HCT116 (cell line): ENCODE measurements at places on chromosomes 2 and 18. TPM values are rescaled to one million over a fixed set of nuclear protein-coding genes. Genes with fewer than 3 reads are reported as not detected.

DNA sequence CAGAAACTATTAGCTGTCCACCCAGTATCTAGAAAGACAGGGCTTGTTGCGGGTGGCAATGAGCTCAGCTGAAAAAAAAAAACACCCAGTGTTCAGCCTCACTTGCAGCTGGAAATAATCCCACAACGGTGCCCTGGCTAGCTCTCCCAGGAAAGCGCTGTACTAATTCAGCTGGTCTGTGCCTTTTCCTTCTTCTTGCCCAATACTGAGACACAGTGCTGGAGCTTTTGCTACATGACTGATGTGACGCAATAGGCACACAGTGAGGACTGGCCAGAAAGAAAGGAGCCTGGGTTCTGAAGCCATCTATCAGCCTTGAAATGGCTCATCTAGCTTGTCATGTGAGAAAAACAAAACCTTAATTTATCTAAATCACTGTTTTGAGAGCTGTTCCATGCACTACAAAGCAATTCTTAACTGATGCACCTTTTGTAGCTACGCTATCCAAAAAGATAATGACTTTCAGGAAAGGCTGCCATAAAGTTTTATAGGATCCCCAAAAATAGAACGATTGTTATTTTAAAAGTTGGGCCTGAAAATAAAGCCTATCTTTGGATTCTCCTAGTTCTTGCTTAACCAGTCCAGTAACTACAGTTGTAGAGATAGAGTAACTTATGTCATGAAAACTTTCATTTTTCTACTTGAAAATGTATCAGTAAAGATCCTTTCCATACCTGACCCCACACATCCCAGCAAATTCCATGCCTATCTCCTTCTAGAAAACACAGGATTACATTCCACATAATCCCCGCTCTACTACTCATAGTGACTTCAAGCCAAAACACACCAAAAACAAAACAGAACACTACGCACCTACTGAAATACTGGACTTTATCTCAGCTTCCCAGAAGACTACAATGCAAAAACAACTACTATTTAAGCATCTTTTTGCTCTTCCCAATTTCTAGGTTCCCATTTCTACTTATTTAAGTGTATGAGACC, 15.9 kb downstream of the KIDINS220 start:
- peaks cover 3% of the 10 kb centered on the region; the same call in 1 of the 2 replicates for H3K4me1 ChIP-seq
- no peaks in the 10 kb centered on the region for H3K36me3 ChIP-seq
- no peak overlapping the region for H3K27ac ChIP-seq
- DNase-seq: no peak

DNA sequence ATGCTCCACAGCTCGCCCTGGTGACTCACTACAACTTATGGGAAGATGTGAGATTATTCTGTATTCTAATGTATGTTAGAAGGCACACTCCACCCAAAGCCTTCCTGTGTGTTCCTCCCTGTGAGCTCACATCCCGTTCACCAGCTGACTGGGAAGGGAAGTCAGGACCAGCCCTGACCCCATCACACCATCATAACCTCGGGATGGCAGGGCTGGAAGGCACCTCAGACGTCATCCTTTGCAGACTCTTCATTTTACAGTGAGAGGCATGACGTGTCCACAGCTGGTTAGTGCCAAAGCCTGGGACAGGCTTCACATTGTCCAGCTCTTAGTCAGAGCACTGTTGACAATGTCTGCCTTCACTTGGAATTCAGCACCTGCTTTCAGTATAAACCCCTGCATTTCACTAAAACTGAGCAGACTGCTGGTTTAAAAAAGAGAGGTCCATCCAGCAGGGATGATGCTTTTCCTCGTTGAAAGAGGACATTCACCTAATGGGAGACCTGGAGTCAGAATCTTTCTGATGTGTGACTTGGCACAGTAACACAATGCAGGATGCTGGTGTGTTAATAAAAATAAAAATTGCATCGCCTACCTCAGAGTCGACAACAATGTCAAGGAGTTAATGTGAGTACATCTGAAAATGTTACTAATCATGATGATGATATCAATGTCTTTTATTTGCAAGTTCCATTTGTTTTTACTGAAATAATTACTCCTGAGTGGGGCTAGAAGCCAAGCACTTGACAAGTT, 418.0 kb upstream of the TNP1 start:
- H3K27me3 ChIP-seq: peaks cover 19% of the 10 kb centered on the region; the same call in 1 of the 2 replicates
- DNase-seq: no peak
- no peaks in the 10 kb centered on the region for H3K36me3 ChIP-seq
- no peaks in the 10 kb centered on the region for H3K4me1 ChIP-seq
- no peak overlapping the region for H3K27ac ChIP-seq
- no peak overlapping the region for H3K4me3 ChIP-seq

DNA sequence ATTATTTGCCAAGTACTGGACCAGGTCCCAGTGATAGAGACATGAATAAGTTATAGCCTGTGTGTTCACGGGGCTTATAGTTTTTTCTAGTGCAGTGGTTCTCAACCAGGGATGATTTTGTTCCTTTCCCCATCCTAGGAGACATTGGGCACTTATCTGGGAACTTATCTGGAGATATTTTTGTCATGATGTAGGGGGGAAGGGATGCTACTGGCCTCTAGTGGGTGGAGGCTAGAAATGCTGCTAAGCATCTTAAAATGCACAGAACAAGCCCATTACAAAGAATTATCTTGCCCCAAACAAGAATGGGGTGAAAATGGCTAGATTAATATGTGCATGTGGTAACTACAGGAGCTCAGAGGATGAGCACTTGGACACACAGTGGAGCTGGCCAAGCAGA, 75.2 kb downstream of the KLHL29 start:
- DNase-seq: peak; percentile 13
- H3K27ac ChIP-seq: no peak overlapping the region
- H3K27me3 ChIP-seq: no peaks in the 10 kb centered on the region
- H3K36me3 ChIP-seq: no peaks in the 10 kb centered on the region
- no peak overlapping the region for H3K4me3 ChIP-seq

GRCh38 chr2:149183187-149183586, 144.7 kb downstream of the LYPD6B start:
- H3K36me3 ChIP-seq: no peaks in the 10 kb centered on the region
- no peak overlapping the region for H3K4me3 ChIP-seq
- no peaks in the 10 kb centered on the region for H3K27me3 ChIP-seq
- no peaks in the 10 kb centered on the region for H3K4me1 ChIP-seq
- no peak overlapping the region for H3K27ac ChIP-seq

GRCh38 chr2:31476511-31477180, 62.1 kb upstream of the XDH start:
- H3K27ac ChIP-seq: no peak overlapping the region
- H3K27me3 ChIP-seq: peaks cover 43% of the 10 kb centered on the region
- H3K36me3 ChIP-seq: no peaks in the 10 kb centered on the region
- H3K4me3 ChIP-seq: no peak overlapping the region
- DNase-seq: no peak

DNA sequence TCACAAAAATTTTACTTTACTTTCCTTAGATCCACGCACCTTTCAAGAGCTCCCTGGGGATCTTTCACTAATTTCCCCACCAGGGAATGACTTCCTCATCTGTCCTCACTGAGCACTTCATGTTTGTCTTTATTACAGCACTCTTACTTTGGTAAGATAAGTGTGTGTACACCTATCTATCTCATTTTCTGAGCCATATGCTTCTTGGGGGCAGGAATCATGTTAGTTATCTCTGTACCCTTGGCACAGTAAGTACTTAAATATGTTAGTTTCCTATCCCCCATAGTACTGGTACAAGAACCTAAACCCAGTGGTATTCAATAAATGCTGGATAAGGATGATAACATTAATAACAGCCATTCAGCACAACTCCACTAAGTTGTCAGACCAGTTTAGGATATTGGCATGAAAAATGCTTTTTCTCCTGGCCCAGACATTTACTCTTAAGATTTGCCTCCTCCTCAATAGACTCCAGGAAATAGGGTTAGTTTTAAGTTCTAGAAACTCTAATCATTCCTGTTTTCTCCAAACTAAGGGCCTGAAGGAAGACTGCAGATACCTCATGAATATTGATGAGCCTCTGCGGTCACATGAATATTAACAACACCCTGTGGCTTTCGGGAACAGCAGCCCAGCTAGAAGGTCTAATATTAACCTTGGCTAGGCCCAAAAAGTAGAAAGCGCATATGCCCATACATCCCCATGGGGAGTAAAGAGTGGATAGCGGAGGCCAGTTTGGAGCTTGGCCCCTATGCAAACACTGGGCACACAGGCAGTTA, 38.2 kb downstream of the NHEJ1 start:
- H3K27me3 ChIP-seq: no peaks in the 10 kb centered on the region; the same call in 1 of the 2 replicates
- H3K36me3 ChIP-seq: no peaks in the 10 kb centered on the region
- no peak overlapping the region for H3K27ac ChIP-seq
- peaks cover 22% of the 10 kb centered on the region for H3K4me1 ChIP-seq
- DNase-seq: no peak
- no peak overlapping the region for H3K4me3 ChIP-seq

DNA sequence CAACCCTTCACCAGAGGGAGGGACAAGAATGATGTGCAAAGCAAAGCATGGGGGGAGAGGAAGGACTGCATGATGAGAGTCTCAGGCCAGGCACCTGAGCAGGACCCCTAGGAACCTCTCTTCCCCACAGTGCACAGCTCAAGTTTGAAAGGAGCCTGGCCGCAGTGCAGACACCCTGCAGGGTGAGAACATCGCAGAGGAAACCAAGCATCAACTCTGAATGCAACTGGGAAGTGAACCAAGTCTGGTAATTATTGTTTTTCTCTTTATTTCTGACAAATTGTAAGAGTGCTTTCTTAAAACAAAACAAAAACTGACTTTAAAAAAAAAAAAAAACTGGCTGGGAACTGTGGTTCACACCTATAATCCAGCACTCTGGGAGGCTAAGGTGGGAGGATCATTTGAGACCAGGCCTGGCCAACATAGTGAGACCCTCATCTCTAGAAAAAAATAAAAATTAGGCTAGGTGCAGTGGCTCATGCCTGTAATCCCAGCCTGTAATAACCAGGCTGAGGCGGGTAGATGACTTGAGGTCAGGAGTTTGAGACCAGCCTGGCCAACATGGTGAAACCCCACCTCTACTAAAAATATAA, 15.3 kb downstream of the NPC1 start:
- no peak overlapping the region for H3K27ac ChIP-seq
- peaks cover 34% of the 10 kb centered on the region for H3K36me3 ChIP-seq
- no peaks in the 10 kb centered on the region for H3K27me3 ChIP-seq

DNA sequence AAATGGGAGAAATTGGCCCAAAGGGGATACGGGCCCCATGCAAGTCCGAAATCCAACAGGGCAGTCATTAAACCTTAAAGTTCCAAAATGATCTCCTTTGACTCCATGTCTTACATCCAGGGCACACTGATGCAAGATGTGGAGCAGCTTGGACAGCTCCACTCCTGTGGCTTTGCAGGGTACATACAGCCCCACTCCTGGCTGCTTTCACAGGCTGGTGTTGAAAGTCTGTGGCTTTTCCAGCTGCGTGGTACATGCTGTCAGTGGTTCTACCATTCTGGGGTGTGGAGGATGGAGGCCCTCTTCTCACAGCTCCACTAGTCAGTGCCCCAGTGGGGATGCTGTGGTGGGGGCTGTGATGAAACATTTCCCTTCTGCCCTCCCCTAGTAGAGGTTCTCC, 8.6 kb upstream of the TMX3 start:
- DNase-seq: no peak
- H3K4me3 ChIP-seq: no peak overlapping the region
- no peak overlapping the region for H3K27ac ChIP-seq

DNA sequence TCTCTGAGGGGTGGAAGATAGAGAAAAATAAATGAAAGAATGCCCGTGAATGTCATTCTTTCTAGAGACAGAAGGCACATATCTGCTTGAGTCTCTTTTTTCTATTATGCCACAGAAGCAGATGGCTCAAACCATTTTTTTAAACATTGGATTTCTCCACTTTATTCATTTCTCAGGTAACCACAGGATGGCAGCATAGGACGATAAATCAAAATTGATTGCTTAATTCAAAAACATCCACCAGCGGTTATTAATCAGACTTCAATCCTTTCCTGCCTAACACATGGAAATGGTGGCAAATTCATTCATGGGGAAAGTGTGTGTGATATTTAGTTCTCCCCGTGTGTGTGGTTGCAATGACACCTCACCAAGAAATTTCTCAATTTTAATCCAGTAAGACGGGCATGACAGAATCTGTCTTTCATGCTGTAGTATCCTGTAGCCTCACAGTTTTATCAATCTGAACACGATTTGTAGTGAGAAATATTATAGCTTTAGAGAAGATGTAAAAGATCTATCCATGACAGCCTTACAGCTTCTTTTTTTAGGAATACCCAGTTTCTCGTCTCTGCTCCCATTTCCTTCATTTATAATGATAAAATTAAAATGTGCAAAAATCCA, 72.2 kb downstream of the DSC3 start:
- H3K4me1 ChIP-seq: peaks cover 4% of the 10 kb centered on the region
- H3K36me3 ChIP-seq: no peaks in the 10 kb centered on the region
- H3K4me3 ChIP-seq: no peak overlapping the region
- H3K27me3 ChIP-seq: no peaks in the 10 kb centered on the region
- peak; percentile 63 for DNase-seq

DNA sequence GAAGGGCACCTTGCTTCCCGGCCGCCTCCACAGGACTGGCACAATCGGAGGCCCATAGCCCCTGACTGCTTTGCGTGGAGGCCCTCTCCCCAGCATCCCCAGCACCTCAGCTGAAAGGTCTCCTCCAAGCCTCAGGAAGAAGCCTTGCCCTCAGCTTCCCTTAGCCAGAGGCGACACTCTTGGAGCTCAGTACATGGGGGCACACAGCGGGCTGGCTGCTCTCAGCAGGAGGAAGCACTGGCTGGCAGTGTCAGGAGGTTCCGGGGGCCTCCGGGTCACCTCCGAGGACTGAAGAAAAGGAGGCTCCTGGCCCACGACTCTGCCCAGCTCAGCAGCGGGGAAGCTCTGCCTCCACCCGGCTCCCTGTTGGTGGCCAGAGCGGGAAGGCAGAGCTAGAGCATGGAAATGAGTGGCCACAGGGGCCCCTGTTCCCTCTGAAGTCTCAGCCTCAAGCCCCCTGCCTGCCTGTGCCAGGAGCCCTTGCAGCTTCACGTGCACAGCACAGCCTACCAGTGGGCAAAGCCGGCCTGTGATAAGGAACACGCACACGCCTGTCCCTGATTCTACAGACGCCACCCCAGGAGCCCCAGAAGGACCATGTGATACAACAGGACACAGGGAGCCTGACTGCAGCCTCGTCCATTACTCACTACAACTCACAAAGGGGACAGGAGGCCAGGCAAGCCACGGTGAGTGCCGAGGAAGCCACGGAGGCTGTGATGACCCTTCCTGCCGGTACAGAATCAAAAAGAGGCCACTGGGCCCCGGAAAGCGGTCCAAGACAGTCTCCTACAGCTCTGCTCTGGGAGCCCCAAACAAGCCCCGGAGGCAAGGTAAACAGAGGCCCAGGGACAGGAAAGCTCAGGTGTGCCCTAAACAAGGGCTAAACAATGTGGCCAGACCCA, 15.5 kb downstream of the HDAC4 start:
- no peaks in the 10 kb centered on the region for H3K4me1 ChIP-seq
- no peak overlapping the region for H3K27ac ChIP-seq
- H3K27me3 ChIP-seq: no peaks in the 10 kb centered on the region
- H3K4me3 ChIP-seq: no peak overlapping the region
- DNase-seq: no peak

- no peak for DNase-seq
- H3K27ac ChIP-seq: no peak overlapping the region
- H3K36me3 ChIP-seq: no peaks in the 10 kb centered on the region
- H3K4me3 ChIP-seq: no peak overlapping the region
- no peaks in the 10 kb centered on the region for H3K27me3 ChIP-seq
Measured at GRCh38 chr2:71898375-71898774, 249.3 kb downstream of the CYP26B1 start.

- H3K27ac ChIP-seq: no peak overlapping the region
- peak overlapping the region; percentile 17; the same call in 1 of the 2 replicates for H3K4me3 ChIP-seq
- H3K36me3 ChIP-seq: no peaks in the 10 kb centered on the region
- H3K27me3 ChIP-seq: peaks cover 34% of the 10 kb centered on the region; the same call in 1 of the 2 replicates
- no peak for DNase-seq
Measured at GRCh38 chr2:197804758-197805714, 643 bp downstream of the PLCL1 start.

THSD7B gene
- not detected for total RNA-seq

PSMA8 gene
- not detected for total RNA-seq

DUSP28 gene
- 5.6 TPM for total RNA-seq

ANTXR1 gene
- total RNA-seq: 25.7 TPM

UGT1A5 gene
- total RNA-seq: not detected

AQP12A gene
- total RNA-seq: not detected
